ENCODE measurements at places on chromosomes 6 and 20.

DNA sequence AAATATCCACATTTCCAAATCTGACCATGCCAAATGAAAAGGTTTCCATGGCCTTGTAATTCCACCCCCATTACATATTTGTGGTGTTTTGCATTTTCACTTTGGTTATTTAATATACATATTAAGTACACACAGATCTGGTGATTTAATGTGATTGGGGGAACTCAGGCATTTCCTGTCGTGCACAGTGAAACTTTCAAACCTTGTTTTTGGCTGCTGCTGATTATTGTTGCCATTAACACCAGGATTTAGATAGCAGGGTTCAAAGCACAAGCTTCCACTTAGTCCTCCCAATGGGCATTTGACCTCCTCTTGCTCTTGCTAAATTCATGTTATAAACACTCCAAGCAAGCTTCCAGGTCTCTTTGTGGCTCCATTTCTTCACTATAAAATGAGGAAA lies 166.5 kb downstream of the SOBP start:
- no peak for DNase-seq

DNA sequence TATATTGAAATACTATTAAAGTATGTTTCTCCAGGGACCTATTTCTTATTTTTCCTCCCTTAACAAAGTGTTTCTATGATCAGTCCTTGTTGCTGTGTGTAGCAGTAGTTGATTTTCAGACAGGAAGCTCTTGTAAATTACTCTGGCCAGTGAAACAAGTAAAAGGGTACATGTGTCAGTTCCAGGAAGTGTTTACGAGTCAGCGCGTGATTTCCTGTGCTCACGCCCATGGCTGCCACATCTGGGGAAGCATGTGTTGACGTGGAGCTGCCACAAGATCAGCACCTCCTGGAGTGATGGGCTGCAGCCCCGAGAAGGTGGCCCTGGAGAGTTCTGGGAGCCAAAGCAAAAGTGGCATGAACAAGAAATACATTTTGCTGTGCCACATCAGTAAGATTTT lies 38.6 kb upstream of the GGTLC1 start:
- no peak for DNase-seq

- no peak for DNase-seq
These were observed 580 bp downstream of the VEGFA start for GRCh38 chr6:43770372-43771209.

DNA sequence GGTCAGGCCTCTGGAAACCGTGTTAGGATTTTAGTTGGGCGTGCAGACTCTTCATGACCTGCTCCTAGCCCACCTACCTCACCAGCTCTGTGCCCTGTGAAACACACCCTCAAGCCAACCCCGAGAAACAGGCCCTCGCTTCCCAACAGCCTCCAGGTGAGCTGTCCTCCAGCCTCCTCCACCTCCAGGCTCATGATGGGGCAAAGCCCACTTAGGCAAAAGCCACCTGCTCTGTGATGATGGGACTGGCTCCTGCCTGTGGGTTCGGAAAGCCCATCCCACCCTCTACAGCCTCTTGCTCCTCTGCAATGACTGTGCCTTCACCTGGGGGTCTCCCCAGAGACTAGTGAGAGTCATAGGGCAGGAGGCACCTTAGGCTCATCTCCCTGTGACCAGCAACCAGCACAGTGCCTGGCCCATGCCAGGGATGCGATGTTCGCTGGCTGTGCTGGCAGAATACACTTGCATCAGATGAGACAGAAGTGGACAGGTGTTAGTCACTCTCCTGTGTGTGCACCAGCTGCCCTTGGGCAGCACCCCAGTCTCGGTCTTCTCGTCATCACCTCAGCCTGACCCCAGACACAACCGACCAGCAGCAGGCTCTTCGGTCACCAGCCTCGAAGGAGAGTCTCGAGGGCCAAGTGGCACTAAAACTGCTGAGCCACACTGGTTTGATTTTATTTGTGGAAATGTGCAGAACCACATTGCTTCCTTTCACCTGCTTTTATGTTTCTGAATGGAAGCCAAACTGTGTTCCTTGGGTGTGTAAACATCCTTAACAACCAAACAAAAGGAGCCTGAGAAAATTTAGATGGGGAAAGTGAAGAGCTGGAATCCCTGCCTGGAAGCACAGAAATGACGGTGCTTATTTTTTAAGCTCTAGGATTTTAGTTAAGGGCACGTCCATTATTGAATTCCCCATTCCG lies 10.7 kb downstream of the PXDC1 start:
- no peak for DNase-seq

- no peak for DNase-seq
These were observed 94.9 kb upstream of the CD83 start for GRCh38 chr6:14022673-14023072.

- DNase-seq: no peak
These were observed 83.9 kb upstream of the CEP85L start for GRCh38 chr6:118735320-118735719.

GRCh38 chr6:31851485-31851832 lies 11.2 kb downstream of the NEU1 start:
- no peak for DNase-seq

DNA sequence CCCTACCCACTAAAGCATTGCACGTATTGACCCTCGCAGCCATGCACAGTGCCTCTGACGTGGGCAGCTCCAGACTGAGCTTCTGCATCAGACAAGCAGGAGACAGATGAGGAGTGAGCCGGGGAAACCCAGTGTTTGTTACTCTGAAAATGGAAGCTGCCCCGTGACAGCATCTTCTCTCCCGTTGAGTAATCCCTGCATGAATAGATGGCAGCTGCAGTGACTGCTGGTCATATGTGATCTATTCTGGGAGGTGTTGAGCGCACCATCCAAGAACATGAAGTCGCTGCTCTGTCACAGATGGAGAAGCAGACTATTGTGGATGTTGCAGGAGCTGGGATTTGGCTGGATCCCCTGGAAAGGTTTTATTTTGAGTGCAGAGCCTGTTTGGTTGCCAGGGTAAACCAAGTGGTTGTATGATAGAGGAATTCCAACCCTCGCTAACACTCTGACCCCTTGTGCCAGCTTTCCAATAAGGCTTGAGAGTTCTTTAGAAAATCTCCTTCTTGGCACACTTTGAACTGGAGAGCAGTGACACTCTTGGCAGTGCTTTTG lies 242.2 kb downstream of the NRN1 start:
- DNase-seq: no peak

- no peak for DNase-seq
These were observed 231.1 kb downstream of the HDGFL1 start for GRCh38 chr6:22800451-22800850.

- DNase-seq: no peak
These were observed 34.0 kb upstream of the FAM83C start for GRCh38 chr20:35326021-35326739.

DNA sequence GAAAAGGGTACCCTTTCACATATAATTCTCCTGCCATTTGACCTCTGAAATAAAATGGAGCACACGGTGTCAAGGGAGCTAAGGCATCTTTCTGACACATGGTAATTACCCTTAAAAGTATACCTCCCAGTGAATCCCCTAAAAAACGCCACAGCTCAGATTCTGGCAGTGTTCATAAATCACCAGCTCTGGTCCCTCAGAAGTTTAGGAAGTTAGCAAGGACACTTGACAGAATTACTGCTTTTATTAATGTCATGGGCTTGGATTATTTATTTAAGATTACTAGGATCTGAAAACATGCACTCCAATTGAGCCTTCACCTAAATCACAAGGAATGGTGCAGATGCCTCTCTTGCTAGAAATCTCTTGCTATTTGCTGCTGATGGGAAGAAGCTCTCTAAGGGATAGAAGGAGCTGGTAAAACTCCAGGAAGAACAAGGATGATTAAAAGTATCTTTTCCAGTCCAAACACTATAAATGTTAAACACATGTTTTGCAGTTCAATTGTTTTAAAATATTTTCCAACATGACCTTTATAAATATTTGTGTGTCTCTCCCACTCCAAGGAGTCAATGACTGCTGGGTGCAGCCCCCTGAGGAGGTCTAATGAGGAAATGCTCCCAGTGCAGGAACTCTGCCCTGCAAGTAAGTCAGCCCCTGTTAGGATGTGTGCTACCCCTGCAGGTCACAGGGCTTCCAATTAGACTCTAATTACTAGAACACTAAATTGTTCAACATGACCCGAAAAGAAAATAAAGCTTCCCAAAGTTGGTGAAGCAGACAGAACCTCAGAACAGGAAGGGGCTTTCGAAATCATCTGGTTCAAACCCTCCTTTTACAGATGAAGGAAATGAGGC lies 230.3 kb downstream of the TFAP2A start:
- no peak for DNase-seq

DNA sequence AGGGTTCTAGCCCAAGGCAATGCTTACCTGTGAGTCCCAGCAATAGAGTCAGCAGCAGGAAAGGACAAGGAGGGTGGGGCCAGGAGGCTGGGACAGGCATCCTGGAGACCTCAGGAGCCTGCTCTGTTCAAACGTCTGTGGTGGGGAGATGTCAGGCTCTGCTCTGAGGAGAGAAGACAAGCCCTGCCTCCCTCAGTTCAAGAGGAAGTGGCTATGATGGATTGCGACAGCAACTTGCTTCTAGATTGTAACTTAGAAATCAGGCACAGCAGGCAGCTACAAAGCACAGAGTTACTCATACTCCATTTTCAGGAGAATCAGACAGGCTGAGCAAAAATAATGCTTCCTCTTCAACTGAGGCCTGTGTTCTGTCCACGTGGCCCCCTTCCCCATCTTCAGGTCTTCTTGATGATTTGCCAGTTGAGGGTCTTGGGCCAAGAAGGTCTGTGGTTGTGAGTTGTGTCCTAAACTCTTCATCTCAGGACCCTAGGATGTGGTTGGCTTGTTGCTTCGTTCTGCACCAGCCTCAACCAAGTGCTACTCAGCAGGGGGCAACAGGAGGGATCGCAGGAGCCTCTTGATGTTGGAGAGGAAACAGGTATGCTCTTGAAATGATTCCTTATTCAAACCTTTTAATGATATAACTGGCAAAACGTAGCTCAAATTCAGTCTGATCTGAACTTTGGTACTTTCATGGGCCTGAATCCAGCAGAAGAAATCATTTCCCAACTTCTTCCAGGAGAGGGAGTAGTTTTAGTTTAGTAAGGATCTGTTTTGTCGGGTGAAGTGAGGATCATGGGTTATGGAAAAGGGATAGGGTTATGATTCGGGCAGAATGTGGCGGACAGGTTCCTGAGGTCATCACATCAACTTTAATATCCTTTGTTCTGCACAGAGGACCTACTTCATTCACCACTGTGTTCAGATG lies 31.0 kb downstream of the SIRPB1 start:
- no peak for DNase-seq

GRCh38 chr20:60804918-60805630 lies 447.0 kb upstream of the CDH4 start:
- DNase-seq: no peak

DNA sequence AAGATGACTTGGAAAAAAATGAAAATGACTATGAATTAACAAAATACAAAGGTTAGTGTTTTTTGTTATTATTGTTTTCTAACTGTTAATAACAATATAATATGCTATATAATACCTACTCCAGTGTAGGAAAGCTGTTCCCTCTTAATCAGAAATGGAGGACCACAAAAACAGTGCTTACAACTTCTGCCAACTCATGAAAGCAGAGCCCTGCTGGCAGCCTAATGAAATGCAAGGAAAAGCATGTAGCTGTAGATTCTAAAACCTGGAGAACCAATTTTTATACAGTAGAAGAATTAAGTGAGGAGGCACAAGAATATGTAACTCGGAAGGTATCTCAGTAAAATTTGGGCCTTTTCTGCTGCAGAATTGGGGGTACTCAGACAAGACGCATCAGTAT lies 29.4 kb downstream of the PHIP start:
- peak; percentile 5 for DNase-seq

- no peak for DNase-seq
These were observed 8.3 kb upstream of the HM13 start for GRCh38 chr20:31505903-31506302.
